AG08396 (cell line): ENCODE measurements at places on chromosomes 16 and 17.
A peak's percentile ranks its signal among the peaks of the same experiment; 100 is the strongest.

DNA sequence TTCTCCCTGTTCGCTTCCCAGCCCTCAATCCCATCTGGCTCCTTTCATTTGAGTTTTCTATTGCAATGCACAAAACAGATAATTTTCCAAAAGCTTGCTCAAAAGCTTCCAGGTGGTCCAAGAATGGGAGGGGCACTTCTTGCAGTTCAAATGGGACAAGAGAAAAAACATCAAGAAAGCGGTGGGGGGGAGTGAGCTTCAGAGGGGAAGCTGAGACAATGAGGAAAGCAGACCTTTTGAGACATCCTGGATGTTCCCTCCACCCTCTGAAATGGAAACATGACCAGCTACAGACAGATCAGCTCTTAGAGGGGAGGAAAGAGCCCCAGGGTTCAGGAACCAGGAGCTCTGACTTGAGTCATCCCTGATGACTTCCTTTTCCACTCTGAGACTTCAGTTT is 368.2 kb downstream of the SLC39A11 start:
- no peak for DNase-seq

- DNase-seq, result no peak
These were observed 160.2 kb upstream of the LHX1 start for GRCh38 chr17:36777118-36777517.

DNA sequence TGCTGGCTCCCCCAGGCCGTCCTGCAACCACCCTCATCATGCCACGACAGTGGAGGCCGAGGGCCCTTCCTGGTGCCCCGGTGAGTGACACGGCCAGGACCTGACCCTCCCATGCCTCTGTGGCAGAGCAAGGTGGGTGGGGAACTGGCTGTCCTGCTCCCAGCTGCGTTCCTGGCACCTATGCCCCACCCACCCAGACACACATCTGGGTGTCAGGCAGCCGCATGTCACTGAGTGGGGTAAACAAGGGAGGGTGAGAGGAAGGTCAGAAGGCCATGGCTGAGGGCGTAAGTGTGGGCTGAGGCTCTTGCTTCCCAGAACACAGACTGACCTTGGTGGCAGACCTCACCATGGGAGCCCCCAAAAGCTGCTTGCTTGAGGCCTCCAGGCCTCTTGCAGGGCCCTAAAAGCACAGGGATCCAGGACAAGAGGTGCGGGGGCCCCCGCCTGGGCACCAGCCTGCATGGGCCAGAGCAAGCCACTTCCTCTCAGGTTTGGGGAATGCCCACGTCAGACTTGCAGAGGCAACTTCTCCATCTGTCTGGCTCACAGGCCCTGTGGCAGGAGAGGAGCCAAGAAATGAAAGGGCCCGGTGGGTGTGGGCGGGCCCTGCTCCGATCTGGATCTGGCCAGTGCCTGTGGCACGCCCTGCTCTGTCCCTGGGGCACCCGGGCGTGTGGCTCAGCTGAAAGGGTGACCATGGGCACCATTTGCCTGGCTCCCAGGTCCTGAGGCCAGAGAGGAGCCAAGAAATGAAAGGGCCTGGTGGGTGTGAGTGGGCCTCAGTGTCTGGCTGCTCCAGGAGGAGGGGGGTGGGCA is 3.9 kb upstream of the CCDC57 start:
- DNase-seq, result peak; percentile 79

DNA sequence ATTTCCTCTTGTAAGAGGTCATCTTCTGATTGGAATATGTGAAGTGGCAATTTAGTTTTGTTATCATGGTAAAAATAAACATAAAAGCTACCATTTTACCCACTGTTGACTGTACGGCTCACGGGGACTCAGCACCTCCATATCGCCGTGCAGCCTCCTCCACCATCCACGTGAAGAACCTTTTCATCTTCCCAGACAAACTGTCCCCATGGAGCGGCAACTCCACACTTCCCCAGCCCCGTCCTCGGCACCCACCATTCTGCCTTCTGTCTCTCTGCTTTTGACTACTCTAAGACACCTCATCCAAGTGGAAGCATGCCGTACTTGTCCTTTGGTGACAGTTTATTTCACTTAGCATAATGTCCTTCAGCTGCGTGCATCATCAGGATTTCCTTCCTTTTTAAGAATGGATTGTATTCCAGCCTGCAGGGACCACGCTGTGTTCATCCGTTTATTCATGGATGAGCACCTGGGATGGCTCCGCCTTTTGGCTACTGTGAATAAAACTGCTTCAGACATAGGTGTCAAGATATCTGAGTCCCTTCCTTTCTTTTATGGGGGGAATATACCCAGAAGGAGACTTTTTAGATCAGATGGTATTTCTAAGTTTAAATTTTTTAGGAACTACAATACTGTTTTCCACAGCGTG is 14.3 kb downstream of the FBXO31 start:
- no peak for DNase-seq

DNA sequence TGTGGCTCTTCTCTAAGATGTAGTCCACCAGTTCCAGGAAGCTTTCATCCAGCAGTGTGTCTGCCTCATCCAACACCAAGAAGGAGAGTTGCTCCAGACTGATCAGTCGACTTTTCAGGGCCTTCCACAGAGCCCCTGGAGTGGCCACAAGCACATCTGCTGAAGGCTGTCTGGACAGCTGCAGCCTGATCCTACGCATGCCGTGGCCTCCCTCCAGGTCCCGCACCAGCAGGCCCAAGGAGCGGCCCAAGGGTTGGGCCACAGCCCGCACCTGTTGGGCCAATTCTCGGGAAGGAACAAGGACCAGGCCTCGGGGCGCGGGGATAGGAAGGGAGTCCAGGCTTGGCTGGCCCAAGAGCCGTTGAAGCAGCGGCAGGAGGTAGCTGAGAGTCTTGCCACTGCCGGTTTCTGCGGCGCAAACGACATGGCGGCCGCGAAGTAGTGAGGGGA is 729 bp downstream of the DDX28 start:
- DNase-seq, result no peak

DNA sequence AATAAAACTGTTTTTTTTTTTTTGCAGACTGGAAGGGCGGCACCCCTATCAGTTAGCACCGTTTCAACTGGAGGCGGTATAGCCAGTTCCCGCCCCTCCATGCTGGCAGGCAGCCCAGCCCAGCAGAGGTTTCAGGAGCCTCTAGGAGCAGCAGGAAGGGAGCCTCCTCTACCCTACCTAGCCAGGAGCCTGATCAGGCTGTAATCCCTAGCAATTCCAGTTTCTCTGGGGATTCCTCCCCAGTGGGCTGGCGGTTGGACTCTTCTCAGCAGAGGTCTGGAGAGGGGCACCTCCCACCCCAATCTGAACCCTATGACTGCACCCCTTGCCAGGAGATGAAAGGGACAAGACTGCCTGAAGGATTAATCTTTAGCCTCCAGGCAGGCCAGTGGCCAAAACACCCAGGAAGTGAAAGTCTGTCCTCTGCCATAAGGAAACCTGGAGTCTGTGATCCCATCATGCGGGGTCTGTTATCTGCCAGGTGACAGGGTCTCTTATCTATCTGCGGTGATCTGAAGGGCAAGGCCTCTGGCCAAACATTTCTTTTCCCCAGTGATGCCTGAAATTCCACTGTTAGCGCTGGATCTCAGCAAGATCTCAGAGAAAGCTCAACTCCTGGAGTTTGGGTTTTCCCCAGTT is 4.9 kb upstream of the CDH1 start:
- no peak for DNase-seq

- DNase-seq, result no peak
These were observed 16.1 kb downstream of the TEKT5 start for GRCh38 chr16:10678655-10679054.

- peak; percentile 77 for DNase-seq
These were observed 63.1 kb downstream of the MYO18A start for GRCh38 chr17:29116804-29117753.

DNA sequence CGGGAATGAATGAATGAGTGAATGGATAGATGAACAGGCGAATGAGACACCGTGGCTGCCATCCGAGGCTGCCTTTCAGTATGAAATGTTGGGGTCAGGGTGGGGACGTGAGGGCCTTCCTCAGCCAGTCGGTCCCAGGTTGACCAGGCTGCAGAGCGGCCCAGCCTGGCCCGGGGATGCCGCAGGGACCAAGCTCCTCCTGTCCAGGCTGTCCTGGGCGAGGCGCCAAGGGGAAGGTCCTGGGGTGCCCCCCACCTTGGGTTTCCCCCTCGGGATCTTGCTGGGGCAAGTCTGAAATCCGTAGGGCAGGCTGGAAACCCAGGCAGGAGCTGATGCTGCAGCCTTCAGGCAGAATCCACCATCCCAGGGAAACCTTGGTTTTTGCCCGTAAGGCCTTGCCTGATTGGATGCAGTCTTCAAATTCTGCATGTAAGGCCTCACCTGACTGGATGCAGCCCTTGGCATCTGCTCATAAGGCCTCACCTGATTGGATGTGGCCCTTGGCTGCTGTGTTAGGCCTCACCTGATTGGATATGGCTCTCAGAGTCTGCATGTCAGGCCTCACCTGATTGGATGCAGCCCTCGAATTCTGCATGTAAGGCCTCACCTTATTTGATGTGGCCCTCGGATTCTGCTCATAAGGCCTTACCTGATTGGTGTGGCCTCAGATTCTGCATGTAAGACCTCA is 61.7 kb upstream of the ZNF469 start:
- DNase-seq, result no peak

DNA sequence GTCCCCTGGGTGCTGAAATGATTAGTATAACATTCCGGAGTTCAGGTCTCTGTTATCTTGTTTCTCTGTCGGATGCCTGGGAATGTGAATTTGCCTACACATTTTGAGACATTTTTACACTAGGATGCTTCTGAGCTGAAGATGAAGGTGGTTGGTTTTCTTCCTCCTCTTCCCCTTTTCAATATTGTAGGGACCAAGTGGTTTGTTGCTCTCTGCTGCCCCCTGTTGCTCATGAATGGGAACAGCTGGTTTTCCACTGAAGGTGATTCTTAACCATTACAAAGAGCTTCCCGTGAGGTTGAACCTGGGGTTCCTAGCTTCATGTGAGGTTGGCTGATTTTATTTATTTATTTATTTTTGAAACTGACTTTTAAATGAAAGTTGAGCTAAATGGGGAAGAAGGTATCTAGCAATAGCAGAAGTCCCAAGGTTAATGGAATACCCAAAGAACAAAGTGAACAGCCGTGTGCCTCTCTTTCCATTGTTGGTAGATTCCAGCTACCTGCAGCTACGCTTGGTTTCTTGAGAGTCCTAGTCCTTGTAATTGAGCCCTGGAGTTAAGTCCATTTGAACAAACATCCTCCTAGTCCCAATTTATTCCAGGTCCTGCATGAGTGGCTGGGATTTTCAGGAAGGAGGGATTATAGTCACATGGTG is 983.9 kb upstream of the EEF2KMT start:
- DNase-seq, result no peak
